Stimulated activated CD8-positive, alpha-beta memory T cell treated with anti-CD3 and anti-CD28 coated beads, Interleukin-15, amount 100 ng/mL, for 4 hours (primary cell): ENCODE measurements at places on chromosomes 3 and 15.

GRCh38 chr15:63530752-63531299 is 26.4 kb downstream of the USP3 start:
- DNase-seq, result no peak

- no peak for DNase-seq
These were observed 337.3 kb downstream of the LPP start for GRCh38 chr3:188491276-188491687.

DNA sequence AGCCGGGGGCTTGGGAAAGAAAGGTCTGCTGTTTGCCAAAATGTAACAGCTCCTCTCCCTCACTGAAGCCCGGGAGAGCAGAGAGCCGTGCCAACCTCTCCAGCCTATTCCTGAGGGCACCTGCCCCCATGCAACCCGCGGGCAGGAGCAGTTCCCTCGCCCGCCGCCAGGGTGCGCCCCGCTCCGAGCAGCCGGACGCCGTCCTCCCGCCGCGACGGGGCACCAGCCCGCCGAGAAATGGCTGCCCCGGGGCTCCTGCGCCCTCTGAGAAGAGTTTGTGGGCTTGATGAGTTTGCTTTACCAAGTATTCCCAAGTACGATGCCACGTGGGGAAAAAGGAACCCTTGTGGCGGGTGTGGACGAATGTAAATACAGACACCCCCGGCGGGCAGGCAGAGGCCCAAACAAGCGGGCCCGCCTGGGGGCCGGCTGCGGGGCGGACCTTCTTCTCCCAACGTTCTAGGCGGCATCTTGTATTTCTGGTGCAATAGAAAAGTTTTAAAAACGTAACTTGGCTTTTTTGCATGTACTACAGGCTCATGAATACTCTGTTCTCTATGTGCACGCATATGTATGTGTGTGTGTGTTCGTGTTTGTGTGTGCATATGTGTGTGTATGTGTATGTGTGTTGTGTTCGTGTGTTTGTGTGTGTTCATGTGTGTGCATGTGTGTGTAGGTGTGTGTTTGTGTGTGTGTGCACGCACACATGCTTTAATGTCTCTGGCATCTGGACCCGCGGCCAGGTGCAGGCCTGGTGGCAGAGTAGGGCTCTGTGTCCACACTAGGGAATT is 162.9 kb downstream of the CHSY1 start:
- peak; percentile 55 for DNase-seq

GRCh38 chr3:46987743-46988401 is 8.4 kb downstream of the NBEAL2 start:
- DNase-seq, result peak; percentile 62

GRCh38 chr15:31486506-31486905 is 159.9 kb downstream of the KLF13 start:
- DNase-seq, result no peak
